ENCODE measurements at places on chromosomes 2 and 18. TPM values are rescaled to one million over a fixed set of nuclear protein-coding genes. Genes with fewer than 3 reads are reported as not detected.

The PIEZO2 gene
- total RNA-seq: 47.2 TPM

The UGT1A5 gene
- total RNA-seq: not detected

The PPP4R3B gene
- 34.7 TPM for total RNA-seq

The IL1F10 gene
- total RNA-seq: not detected

The BAZ2B gene
- total RNA-seq: 60.5 TPM

The KRTCAP3 gene
- total RNA-seq: 0.53 TPM

The AQP4 gene
- total RNA-seq: 0.58 TPM

The CAVIN2 gene
- 34.9 TPM for total RNA-seq

The ARHGEF4 gene
- total RNA-seq: 9.6 TPM

The TTC31 gene
- total RNA-seq: 12.2 TPM

The DIS3L2 gene
- 19.3 TPM for total RNA-seq

The CRYGA gene
- total RNA-seq: not detected

Data from muscle of leg (tissue), 16 donors.